ENCODE measurements at places on chromosomes 6 and 20. TPM values are rescaled to one million over a fixed set of nuclear protein-coding genes. Genes with fewer than 3 reads are reported as not detected.

The IFNGR1 gene
- 9.7 TPM for polyA plus RNA-seq

The FOXO3 gene
- polyA plus RNA-seq, result 13.1 TPM

DNA sequence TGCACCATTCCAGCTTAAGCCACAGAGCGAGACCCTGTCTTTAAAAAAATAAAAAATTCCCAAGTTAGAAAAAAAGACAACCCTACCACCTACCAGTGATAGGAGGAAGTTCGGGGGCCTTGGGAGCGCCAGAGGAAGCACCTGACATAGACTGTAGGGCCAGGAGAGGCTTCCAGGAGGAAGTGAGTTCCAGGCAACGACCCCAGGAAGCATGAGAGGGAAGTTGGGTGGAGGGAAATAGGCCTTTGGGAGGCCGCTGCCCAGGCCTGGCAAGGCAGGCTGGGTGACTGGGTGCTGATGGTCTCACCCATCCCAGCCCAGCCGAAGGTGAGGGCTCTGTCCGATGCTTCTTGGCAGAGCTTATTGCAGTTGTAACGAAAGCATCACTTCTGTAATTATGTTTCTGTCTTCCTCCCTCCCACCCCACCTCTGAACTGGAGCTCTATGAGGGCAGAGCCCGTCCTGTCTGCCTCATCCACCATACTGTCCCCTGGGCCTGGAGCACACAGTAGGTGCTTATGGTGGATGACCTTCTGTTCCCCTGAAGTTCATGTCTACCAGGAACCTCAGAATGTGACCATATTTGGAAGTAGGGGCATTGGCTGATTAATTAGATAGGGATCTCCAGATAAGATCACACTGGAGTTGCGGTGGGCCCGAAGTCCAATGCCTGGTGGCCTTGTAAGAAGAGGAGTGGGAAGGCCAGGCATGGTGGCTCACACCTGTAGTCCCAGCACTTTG, 54.1 kb downstream of the UBE2V1 start:
- no peak overlapping the region for H3K4me3 ChIP-seq
- H3K4me1 ChIP-seq, result peaks cover 5% of the 10 kb centered on the region
- H3K27ac ChIP-seq, result no peak overlapping the region
- no peak for DNase-seq
- H3K27me3 ChIP-seq, result no peaks in the 10 kb centered on the region
- no peaks in the 10 kb centered on the region for H3K36me3 ChIP-seq

- H3K4me1 ChIP-seq, result no peaks in the 10 kb centered on the region
- H3K36me3 ChIP-seq, result peaks cover 2% of the 10 kb centered on the region
- no peaks in the 10 kb centered on the region for H3K27me3 ChIP-seq
- DNase-seq, result peak; percentile 44
- no peak overlapping the region for H3K27ac ChIP-seq
These were observed 97.7 kb downstream of the SYCP2 start for GRCh38 chr20:59835448-59836395.

- no peaks in the 10 kb centered on the region for H3K27me3 ChIP-seq
- peaks cover 11% of the 10 kb centered on the region for H3K4me1 ChIP-seq
- DNase-seq, result no peak
These were observed 100.0 kb downstream of the RPP40 start for GRCh38 chr6:4903751-4904370.

- peak overlapping the region; percentile 52 for H3K4me3 ChIP-seq
- DNase-seq, result no peak
- 0 out of 2 replicates have a peak, but pooled peaks cover 4% of the 10 kb centered on the region for H3K36me3 ChIP-seq
- H3K27ac ChIP-seq, result no peak overlapping the region
These were observed 955 bp downstream of the DLL1 start for GRCh38 chr6:170289951-170290295.

DNA sequence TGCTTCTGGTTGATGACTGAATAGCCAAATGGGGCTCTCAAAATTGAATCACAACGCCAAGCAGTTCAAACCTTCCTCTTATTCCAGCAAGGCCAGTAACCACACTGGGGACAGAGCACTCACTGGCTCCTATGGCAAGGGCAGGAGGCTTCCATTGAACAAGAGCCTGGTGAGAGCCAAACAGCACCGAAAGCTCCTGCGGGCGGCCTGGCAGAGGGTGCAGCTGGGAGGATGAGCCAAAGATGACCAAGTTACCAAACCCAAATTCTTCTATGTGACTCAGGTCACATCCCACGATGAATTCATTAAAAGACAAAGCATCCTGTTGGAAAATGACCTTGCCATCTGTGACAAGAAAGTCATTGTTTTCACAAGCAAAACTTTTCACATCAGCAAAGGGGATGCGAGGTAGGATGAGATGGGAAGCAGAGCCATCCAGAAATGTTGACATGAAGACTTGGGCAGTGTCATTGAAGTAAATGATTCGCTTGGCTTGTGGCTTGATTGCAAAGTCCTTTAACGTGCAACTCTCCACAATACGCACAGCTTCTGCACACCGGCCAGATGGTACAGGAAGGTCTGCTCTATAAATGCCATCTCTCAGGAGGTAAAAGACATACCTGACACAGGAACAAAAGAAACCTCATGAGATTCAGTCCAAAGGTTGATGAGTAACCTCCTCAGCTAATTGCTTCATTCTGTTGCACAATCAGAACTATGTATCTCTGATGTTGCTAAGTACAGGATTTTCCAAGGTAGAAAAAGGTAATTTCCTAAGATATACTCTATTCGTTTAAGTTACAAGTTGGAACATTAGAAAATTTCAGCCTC, 36.3 kb downstream of the ROS1 start:
- no peak overlapping the region for H3K27ac ChIP-seq
- H3K36me3 ChIP-seq, result no peaks in the 10 kb centered on the region
- DNase-seq, result no peak
- H3K4me1 ChIP-seq, result no peaks in the 10 kb centered on the region

GRCh38 chr6:5149891-5150290, 64.8 kb downstream of the PPP1R3G start:
- no peak for DNase-seq
- H3K27me3 ChIP-seq, result no peaks in the 10 kb centered on the region
- H3K36me3 ChIP-seq, result no peaks in the 10 kb centered on the region
- no peaks in the 10 kb centered on the region for H3K4me1 ChIP-seq

DNA sequence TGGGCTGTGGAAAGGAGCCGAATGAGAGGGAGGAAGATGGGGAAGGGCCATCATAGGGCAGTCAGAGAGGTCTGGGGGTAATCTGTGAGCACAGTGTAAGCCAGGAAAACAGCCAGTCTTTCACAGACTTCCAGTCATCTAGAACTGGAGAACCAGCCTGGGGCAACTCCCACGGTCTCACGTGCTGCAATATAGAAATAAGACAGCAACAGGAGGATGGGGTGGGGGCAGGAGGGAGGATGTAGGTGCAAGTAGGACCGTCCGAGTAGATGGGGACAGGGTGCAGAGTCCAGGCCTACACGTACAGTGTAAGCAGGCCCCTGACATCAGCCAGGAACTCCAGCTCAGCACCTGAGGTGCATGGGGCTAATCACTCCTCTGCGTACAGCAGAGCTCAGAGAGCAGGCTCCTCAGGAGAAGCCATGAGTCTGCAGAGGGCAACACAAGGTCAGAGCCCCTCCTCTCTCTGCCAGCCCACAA, 58.2 kb upstream of the TNFAIP3 start:
- peaks cover 3% of the 10 kb centered on the region for H3K4me1 ChIP-seq
- no peak for DNase-seq
- H3K4me3 ChIP-seq, result no peak overlapping the region
- no peaks in the 10 kb centered on the region for H3K36me3 ChIP-seq

GRCh38 chr6:159044899-159045727, at the start of gene TAGAP:
TAGAP (minus strand) TSS chr6:159044991; CDS start chr6:159044146, 845 bp downstream.
- no peak within 1 kb of the TSS for H3K4me3 ChIP-seq
- no peaks in the 10 kb centered on the region for H3K27me3 ChIP-seq
- DNase-seq, result no peak
- H3K36me3 ChIP-seq, result no peaks in the 10 kb centered on the region

- H3K36me3 ChIP-seq, result no peaks in the 10 kb centered on the region
- H3K27me3 ChIP-seq, result no peaks in the 10 kb centered on the region
- no peak for DNase-seq
- H3K4me1 ChIP-seq, result peaks cover 42% of the 10 kb centered on the region
- H3K4me3 ChIP-seq, result no peak overlapping the region
These were observed 96.2 kb downstream of the TCP11 start for GRCh38 chr6:35044761-35045421.

GRCh38 chr6:36642913-36643817, 35.3 kb upstream of the CDKN1A start:
- H3K4me1 ChIP-seq, result no peaks in the 10 kb centered on the region
- H3K4me3 ChIP-seq, result no peak overlapping the region
- H3K27me3 ChIP-seq, result no peaks in the 10 kb centered on the region
- no peaks in the 10 kb centered on the region for H3K36me3 ChIP-seq
- DNase-seq, result no peak
